ENCODE measurements at places on chromosomes 7 and 10.
A peak's percentile ranks its signal among the peaks of the same experiment; 100 is the strongest.

- DNase-seq, result no peak
These were observed 591.0 kb upstream of the PFKP start for GRCh38 chr10:2476218-2476811.

DNA sequence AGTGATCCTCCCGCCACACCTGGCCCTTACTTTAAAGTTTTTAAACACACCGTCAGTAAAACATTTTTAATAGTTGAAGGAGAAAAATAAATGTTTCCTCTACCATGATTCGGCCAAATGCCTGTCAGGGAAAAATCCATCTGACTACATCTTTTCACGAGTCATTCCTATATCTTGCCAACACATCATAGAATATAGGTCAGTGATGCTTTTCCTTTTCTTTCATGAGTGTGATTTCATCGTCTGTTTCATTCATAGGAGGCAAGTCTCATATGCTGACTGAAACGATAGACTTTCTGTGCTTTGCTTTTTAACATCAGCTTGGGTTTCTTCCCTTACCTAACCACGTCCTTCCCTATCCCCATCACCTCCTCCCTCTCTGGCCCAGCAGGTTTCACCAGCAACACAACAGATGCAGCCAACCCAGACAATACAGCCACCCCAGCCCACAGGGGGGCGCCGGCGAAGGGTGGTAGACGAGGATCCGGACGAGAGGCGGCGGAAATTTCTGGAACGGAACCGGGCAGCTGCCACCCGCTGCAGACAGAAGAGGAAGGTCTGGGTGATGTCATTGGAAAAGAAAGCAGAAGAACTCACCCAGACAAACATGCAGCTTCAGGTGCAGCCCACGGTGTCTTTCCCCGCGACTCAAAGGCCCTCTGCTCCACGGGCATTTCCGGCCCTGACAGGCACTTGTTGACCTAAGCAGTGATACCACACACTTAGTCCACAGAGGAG is 149.2 kb downstream of the TRIL start:
- no peak for DNase-seq

DNA sequence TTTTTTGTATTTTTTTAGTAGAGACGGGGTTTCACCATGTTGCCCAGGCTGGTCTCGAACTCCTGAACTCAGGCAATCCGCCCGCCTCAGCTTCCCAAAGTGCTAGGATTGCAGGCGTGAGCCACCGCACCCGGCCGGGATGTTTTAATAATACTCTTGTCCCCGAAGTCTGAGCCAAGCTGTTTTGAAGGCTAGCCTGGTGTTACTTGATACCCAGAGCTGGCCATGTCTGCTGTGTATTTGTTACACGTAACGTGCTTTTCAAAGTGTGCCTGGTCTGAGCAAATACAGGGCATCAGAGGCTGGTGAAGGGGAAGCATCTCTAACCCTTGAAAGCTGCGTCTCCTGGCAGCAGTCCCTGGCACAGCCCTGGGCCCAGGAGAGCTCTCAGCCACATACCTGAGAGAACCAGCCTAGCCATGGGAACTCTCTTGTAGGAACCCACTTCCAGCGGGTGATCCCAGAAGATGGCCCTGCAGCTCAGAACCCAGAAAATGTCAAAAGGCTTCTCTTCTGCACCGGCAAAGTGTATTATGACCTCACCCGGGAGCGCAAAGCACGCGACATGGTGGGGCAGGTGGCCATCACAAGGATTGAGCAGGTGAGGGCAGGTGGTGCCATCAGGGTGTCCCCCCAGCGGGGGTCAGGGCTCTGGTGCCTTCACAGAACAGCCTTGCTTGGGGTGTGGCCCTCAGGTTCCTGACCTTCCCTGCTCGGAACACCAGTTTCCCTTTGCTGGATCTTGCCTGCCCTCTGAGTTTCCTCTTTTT is 41.7 kb upstream of the ZMIZ2 start:
- DNase-seq, result no peak

- no peak for DNase-seq
These were observed 70.8 kb downstream of the ASB13 start for GRCh38 chr10:5595591-5595990.

DNA sequence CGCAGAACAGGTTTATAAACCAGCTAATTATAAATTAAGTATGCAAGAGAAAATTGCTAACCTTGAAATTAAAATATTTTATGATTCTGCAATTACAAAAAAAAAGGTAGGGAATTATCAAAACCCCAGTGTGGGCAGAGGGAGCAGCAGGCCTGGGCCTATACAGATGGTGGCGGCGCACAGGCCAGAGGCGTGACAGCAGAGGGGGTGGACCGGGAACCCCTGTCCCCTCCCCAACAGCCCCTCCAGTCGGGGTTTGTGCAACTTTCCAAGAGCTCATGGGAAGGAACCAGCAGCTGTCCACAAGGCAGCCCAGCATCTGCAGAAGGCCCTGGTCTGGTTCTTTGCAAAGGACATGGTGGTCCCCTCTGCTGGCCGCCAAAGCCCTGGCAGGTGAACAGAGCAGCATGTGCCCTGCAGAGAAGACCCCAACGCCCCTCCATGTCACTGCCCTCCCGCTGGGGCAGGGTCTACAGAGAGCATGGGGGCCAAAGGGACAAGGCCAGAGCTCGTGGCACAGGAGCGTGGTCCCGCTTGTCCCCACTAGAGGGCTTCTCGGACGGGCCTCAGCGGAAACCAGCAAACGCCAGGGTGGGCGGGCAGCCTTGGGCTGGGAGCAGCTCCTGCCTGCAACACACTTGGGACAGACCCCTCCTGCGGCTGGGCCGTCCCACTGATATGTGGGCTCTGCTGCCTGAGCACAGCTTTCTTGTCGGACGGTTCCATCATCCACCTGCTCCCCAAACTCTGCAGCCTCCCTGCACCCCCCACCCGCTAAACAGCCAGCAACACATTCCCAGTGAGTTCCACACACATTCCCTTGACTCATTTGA is 75.1 kb downstream of the EBF3 start:
- DNase-seq, result no peak

DNA sequence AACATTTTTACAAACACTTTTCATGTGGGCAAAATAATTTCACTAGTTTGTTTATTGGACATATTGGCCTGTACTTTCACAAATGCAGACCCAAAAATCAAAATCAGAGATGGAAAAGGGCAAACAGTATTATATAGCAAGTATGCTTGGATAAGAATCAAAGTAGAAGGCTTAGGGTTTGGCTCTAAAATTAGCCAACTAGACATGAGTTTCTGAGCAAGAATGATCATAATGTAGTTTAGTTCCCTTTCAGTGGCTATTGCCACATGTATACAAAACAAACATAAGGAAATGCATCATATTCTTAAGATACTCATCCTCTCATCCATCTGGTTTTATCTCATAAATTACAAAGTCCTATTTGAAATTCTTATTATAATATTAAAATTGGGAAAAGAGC is 132.5 kb downstream of the IMMP2L start:
- DNase-seq, result no peak

DNA sequence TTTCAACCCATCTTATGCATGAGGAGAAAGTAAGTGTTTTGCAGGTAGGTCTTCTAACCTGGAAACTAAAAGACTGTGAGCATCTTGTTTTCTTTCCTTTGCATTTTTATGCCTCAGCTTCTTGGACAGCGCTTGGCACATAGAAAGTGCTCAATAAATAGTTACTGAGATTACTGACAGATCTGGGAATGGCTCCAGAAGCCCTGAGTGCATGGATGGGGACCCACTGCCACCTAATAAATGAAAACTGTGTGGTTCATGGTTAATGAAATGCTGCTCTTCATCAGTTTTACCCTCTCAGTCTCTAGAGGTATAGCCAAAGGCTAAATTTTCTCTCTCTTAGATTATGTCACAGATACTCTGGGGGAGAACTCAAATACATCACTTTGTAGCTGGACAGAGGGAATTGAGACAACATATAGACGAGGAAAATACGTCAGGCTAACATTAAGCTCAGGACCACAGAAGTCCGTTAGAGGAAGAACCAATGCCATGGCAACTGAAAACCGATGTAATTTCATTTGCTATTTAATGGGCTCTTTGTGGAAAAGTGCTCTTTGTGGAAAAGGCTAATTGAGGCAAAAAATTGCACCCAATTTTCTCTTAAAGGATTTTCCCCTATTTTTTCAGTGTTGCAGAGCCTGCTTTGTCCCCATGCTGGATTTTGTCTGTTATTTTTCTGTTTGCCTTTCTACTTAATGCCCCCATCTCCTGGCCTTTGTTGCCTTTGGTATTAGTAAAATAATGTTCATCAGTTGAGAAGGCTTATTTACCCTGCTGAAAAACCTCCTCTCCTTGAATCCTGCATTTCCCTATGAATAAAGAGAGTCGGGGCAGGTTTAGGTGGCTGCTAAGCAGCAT is 17.8 kb downstream of the ASB4 start:
- no peak for DNase-seq

DNA sequence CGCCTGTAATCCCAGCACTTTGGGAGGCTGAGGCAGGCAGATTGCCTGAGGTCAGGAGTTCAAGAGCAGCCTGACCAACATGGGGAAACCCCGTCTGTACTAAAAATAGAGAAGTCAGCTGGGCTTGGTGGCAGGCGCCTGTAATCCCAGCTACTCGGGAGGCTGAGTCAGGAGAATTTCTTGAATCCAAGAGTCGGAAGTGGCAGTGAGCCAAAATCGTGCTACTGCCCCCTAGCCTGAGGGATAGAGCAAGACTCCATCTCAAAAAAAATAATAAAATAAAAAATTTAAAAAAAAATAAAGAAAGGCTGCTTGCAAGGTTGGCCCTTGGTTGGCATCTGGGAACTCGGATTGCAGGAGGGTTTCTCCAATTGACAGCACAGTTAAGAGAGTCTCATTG is 221.6 kb downstream of the DGKI start:
- no peak for DNase-seq

DNA sequence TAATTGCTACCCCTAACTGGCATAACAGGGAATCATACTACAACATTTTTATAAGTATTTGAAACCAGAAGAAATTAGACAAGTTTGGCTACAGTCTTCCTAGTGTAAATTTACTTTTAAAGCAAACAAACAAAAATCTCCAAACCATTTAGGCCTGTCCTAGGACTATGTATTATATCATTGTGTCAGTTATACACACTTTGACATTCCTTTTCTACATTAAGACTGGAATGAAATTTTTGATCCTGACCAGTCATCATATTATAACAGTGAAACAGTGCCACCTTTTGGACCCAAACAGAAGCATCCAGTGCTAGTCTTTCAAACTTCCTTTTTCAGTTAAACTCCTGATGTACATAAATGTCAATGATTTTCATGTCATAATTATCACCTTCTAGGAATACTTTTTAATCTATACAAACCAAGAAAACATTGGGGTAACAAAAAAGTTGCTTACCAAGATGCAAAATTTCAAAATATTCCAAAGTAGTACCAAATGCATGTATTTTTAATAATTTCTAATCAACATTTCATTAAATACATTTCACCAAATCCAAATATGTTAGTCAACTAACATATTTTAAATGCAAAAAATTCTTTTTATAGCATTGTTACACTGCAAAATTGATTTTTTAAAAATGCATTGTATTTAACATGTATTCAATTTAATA is 75.7 kb downstream of the IMMP2L start:
- peak; percentile 49 for DNase-seq

DNA sequence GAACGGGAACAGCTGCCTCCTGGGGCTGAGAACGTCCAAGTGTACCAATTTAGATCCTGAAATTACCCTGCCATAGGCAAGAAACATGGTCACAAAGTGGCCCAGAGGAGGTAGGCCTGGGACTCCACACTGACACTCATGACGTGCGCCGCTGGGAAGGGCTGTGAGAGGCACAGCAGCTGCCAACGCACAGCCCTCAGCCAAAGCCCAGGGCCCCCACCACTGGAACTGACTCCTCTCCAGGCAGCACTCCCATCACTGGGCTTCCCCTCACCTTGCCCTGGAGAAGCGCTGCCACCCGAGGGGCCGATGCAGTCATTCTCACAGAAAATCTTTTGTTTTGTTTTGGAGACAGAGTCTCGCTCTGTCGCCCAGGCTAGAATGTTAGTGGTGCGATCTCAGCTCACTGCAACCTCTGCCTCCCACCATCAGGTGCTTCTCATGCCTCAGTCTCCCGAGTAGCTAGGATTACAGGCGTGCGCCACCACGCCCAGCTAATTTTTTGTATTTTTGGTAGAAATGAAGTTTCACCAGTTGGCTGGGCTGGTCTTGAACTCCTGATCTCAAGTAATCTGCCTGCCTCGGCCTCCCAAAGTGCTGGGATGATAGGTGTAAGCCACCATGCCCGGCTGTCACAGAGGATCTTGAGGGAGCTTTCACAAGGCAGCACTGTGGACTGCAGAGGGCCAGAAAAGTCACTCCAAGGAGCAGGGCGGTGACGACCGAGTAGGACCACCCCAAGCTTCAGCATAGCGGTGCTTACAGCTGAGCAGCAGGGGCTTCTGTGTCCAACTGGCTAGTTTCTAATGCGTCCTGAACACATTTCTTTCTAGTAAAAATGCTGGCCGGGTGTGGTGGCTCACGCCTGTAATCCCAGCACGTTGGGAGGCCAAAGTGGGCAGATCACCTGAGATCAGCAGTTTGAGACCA is 13.5 kb downstream of the GUSB start:
- DNase-seq, result no peak

DNA sequence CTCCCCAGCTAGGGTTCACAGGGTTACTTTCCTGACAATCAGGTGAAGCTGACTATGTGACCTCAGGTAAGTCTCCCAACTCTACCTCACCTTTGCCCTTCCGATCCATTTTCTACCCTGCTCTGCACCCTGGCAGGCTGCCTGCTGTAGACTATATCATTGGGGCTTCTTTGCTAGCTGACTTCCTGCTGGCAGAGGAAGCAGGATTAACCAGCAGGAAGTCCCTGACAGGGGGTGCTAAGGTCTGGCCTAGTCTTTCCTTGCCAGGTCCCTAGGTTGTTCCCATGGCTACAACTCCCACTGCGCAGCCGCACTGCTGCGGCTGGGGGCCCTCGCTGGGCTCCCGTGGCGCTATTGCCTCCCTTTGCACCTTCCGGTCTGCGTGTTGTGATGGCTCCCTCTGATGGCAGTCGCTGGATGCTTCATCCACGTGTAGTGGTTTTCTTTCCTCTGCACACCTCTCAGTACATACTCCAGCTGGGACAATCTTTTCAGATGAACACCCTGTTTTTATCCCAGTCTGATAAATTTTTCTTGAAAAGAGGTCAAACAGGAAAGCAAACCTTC is 365.9 kb downstream of the REEP3 start:
- DNase-seq, result no peak

DNA sequence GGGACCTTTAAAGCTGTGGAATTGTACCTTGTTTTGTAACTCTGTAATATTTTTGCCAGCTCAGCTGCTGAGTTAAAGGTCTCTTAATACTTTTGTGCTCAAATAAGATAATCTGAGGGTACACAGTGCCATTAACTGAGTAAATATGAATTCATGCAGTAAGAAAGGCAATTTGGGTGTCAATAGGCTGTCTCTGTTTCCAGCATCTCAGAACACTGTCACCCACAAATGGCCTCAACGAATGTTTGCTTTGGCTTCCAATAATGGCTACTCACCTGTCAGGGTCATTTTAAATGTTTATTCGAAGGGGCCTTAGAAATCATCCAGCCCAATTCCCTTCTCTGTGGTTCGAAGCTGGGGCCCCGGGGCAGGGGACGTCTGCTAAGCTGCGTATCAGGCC is 225.4 kb downstream of the ZMYND11 start:
- no peak for DNase-seq

GRCh38 chr7:80841423-80841955 is 77.4 kb downstream of the SEMA3C start:
- DNase-seq, result no peak

GRCh38 chr10:46539596-46540411 is 16.7 kb downstream of the GPRIN2 start:
- DNase-seq, result no peak

- DNase-seq, result no peak
These were observed 86.2 kb upstream of the PDGFA start for GRCh38 chr7:605661-606450.
